ENCODE measurements at places on chromosomes 4 and X. TPM values are rescaled to one million over a fixed set of nuclear protein-coding genes. Genes with fewer than 3 reads are reported as not detected.
A peak's percentile ranks its signal among the peaks of the same experiment; 100 is the strongest.

CYSLTR1 gene
- not detected for total RNA-seq

ATP11C gene
- total RNA-seq: 61.3 TPM

PI4K2B gene
- total RNA-seq: 9.6 TPM

MPC1L gene
- total RNA-seq: not detected

SPOCK3 gene
- 1.4 TPM for total RNA-seq

ASB12 gene
- total RNA-seq: not detected

GC gene
- 0.31 TPM for total RNA-seq

ABLIM2 gene
- total RNA-seq: 0.64 TPM

GRCh38 chrX:16786791-16787735, 797 bp downstream of the TXLNG start:
- no peak for DNase-seq

DNA sequence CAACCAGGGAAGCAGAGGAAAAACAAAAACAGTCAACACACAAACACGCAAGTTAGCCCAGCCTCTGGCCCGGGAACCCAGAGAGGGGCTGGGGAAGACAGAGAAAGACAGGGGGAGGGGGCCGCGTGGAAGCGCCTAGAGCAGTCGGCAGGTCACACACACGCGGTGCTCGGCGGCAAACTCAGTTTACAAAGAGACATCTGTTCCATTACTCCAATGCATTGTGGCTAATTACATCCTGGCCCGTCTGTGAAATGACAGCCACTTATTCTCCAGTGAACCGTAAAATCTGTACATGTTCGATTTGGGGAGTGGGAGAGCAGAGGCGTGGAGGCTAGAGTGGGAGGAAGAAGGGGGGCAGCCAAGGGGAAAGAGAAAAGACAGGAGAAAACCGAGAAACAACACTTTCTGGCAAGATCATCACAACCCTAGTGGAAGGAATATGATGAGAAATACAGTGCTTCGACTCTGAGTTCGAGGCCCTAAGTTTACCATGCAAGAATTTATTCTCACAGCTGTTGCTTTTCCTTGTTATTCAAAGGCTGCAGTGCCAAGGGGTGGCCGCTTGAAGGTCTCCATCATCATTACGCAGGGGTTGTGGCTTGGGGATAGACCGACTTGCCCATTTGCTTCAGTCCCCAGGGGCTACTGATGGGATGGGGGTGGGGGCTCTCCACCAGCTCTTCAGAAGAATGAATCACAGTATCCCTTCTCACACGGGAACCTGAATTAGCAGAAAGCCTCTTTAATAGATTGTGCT, 167.7 kb downstream of the MGST2 start:
- no peak for DNase-seq

- DNase-seq: no peak
Observed at GRCh38 chr4:113114884-113115283, 65.4 kb downstream of the ANK2 start.

- peak; percentile 13 for DNase-seq
Observed at GRCh38 chr4:100095729-100096595, 94.3 kb downstream of the DDIT4L start.

- peak; percentile 92 for DNase-seq
Observed at GRCh38 chrX:131783555-131784308, 239.4 kb upstream of the STK26 start.

DNA sequence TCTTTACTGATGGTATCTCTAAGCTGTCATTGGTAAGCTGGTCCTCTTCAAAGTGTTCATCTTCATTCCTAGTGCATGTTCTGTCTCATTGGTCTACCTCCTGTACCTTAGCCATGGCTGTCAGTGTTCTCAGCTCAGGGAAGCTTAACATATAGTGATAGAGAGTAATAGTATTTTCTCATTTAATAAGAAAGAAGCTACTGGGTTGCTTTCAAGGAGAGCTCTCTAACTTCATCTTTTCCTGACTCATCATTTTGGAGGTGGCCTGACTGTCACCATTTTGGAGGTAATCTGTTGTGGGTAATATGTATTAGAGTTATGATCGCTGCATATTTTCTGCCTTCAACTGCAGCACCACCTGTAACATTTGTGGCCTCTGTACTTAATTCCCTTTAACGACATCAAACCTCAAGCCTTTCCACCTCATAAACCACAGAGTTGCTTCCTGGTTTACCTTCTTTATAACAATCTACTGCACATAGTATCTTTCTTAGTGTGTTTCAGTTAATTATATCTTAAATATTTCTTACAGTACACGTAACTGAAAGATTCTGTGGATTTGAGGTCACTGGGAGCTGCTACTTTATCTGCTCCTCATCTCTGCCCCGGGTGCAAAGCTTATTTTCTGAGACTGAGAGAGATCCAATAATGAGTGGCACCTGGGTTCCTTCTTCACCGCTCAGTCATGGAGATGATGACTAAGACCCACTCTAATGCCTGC, 474.0 kb upstream of the TECRL start:
- DNase-seq: no peak

GRCh38 chr4:156779042-156779441, 192.6 kb downstream of the PDGFC start:
- DNase-seq: no peak

DNA sequence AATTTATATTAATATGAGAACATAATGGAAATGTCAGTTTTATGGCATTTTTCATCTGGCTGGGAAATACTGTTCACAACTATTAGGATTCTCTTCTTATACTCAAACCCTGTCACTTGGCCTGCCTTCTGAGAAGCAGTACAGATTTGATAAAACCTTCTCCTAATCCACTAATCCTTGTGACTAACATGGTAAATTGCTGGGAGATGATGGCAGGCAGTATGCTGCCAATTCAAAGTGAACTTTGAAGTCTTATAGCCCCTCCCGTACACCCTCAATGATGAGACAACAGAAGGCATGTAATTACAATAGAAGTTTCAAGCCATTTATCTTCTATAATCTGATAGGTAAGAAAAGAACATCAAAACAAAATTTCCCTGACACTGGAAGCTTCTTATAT, 36.9 kb downstream of the PAQR3 start:
- no peak for DNase-seq

DNA sequence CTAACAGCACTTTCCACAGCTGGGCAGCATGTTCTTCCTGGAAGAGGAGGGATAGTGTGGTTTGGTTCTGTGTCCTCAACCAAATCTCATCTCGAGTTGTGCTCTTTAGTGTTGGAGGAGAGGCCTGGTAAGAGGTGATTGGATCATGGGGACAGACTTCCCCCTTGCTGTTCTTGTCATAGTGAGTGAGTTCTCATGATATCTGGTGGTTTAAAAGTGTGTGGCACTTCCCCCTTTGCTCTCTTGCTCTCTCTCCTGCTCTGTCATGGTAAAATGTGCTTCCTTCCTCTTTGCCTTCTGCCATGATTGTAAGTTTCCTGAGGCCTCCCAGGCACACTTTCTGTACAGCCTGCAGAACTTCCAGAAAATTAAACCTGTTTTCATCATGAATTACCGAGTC, 133.7 kb upstream of the NDP start:
- no peak for DNase-seq

GRCh38 chr4:157300701-157301100, 80.2 kb downstream of the GRIA2 start:
- DNase-seq: no peak
